ENCODE measurements at places on chromosomes 4 and X.

DNA sequence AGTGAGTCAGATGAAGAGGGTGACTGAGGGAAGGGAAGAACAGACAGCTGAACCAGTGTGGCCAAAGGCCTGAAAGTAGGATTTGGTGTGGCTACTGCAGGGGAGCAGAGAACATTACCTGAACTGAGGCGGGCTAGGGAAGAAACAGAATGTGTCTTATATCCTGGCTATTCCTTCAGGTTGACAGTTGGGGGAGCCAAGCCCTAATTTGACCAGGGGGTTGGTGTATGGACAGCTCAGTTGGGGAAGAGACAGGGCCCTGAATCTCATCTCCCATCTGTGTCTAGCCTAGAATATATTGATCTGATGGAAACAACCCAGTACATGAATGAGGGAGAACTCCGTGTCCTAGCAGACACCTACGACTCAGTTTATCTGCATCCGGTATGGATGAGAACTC is 4.2 kb downstream of the HDAC6 start:
- no peak for DNase-seq

DNA sequence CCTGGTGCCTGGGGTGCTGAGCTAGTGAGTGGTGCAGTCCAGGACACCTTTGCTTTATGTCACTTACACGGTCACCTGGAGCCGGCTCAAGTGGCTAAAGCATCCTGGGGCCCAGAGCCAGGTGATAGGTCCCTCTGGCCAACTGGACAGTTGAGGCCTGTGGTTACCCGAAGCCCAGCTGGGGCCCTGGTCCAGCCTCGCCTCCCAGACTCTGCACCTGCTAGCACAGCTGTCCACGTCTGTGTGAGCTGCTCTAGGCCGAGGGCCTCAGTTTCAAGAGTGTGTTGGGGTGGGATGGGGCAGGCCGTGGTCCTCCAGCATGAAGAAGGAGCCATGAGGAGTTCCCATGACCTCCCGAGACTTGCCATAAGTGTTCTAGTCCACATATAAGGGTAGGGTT is 7.7 kb upstream of the ADD1 start:
- DNase-seq, result no peak

GRCh38 chr4:182385897-182386296 is 142.7 kb downstream of the TENM3 start:
- DNase-seq, result no peak

DNA sequence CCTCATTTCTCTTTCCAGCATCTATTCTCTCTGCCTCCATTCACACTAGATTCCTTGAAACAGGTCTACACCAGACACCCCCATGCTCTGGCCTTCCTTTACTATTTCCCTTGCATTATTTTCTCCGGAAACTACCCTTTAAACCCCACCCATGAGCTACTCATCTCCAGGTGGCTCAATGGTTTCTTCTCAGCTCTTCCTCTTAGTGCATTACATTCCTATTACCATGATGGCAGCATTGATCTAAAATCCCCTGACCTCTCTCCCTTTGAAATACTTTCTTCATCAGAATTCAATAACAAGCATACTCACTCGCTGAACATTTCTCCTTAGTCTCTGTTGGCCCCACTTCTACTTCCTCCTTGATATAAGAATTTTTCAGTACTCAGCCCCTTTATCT is 94.6 kb downstream of the SYNPO2 start:
- DNase-seq, result no peak

DNA sequence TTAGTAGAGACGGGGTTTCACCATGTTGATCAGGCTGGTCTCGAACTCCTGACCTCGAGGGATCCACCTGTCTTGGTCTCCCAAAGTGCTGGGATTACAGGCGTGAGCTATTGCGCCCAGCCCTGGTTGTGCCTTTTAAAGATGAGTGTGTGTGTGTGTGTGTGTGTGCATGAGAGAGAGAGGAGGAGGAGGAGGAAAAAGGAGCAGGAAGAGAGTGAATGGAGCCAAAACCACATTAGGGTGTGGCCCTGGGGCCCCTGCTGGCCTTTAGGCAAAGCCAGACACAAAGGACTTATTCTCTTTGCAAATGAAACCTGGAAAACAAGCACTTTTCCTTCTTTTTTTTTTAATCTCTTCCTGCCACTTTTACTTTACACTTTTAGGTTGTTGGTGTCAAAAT is 48.2 kb upstream of the KLF3 start:
- no peak for DNase-seq

DNA sequence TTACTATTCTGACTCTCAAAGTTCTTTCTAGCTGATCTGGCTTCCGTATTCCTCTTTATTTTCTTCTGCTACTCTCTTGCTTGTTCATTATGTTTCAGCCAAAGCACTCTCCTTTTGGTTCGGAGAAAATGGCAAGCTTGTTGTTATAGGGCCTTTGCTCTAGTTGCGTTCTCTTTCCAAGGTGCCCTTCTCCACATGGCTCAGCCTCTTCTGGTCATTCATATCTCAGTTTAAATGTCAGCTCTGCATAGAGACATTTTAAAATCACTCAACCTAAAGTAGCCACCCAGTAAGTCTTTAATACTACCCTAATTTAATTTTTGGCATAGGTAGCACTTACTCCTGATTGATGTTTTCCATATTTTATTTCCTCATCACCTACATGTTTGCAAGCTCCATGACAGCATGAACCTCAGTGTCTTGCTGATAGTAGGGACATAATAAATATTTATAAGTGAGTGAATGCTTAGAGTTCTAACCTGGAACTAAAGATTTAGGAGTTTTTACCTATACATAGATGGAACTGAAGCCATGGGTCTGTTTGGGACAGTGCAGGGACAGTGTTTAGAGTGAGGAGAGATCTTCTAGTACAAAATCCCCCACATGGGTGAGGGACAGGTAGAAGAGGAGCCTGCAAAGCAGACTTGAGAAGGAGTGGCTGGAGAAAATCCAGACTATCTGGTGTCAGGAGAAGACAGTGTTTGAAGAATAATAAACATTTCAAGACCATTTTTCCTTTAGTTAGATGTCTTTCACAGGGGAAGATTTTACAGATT is 17.9 kb downstream of the SLC30A9 start:
- no peak for DNase-seq

- no peak for DNase-seq
Observed at GRCh38 chrX:18034504-18034903, 173.4 kb upstream of the RAI2 start.

- no peak for DNase-seq
Observed at GRCh38 chrX:148580016-148580415, 79.6 kb downstream of the AFF2 start.

DNA sequence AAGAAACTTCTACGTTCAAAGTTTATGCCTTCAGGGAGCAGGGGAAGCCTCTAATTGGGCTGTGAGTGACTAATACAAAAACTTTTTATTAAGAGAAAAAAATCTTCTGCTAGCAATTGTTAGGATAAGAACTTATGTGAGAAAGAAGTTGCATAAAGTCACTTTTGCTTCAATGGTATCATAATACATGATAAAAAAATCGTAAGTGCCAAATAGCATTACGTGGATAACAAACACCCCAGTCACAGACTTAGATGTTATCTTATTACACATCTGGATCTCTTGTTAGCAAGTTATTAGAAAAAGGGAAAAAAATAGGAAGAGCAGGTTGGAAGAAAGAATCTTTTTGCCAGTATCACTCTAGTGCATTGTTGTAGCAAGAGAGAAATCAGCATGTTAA is 4.2 kb upstream of the NDST4 start:
- DNase-seq, result no peak

- no peak for DNase-seq
Observed at GRCh38 chr4:117588771-117589170, 445.5 kb upstream of the NDST3 start.

- DNase-seq, result no peak
Observed at GRCh38 chr4:2393353-2394270, 24.8 kb downstream of the ZFYVE28 start.

- DNase-seq, result no peak
Observed at GRCh38 chr4:19152264-19152663, 1099.4 kb upstream of the SLIT2 start.

DNA sequence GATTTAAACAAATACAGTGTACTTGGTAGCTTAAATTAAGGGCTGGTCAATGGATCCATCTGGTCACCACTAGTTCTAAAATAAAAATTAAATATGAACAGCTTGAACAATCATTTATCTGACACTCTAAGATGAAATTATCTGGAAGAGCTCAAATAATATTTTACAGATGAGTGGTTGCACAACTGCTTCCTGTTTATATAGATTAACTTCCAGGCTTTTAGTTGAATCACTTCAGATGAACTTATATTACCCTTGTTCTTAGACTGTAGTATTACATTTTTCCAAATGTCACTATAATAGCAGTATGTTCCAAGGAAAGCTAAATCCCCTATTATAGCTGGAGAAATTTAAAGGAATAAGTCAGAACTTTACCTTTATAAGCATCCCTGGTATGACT is 92.4 kb upstream of the SMIM10 start:
- no peak for DNase-seq

DNA sequence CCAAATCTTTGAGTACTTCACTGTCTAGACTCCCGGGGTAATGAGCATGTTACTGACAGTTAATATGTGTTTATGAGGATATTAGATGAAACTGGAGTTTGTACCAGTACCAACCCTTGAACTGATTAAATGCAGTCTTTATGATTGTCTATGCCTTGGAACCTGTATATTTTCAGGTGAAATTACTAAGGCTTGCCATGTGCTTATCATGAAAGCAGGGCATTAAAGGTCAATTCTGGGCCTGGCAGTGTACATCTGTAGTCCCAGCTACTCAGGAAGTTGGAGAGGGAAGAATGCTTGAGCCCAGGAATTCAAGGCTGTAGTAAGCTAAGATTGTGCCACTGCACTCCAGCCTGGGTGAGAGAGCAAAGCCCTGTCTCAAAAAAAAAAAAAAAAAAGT is 27.6 kb downstream of the PHEX start:
- no peak for DNase-seq

DNA sequence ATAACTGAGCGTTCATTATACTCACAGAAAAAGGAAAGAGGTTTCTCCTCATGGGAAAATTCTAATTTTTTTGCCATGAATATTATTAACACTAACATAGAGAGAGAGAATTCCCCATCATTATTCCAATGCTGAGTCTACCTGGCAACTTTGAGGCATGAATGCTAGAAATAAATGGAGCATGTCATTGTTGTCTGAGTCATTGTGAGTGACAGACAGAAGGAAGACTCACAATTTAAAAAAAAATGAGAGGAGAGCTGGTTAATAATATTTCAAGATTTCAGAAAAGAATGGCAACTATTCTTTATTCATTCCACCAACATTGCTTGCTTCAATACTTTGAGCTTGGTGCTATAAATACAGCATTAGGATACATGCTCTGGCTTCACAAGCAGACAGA is 170.4 kb upstream of the HS3ST1 start:
- no peak for DNase-seq

DNA sequence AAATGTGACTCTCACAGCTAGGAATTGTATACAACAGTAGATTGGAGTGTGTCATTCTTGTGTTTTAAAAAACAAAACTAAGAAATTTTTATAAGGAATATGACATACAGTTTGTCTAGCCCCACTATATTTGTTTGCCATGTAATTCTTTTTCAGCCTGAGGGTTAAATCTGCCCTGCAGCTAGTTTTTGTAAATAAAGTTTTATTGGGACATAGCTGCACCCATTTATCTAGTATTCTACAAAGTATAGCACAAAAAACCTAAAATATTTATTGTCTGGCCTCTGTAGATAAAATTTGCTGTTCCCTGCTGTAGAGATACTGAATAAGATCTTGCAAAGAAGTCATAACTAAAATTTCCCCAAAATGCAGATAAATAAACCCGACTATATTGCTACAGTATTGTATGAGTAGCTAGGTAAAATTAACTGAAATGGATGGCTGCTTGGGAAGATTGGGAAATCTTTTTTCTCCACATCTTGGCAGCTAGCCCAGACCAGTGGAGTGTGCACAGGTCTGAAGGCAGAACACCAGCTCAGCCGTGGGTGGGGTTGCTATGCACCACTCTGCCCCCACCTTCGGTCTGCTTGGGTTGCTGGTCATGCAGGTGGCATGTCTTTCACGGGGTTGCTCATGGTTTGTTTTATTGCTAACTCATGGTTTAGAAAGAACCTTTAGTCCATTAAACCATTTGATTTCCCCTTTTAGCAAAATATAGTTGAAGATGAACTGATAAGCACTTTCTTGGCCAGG is 127.9 kb downstream of the KLHL8 start:
- no peak for DNase-seq

GRCh38 chr4:144399927-144400326 is 246.0 kb upstream of the HHIP start:
- DNase-seq, result no peak

- no peak for DNase-seq
Observed at GRCh38 chr4:152559641-152560040, 23.7 kb upstream of the FBXW7 start.

DNA sequence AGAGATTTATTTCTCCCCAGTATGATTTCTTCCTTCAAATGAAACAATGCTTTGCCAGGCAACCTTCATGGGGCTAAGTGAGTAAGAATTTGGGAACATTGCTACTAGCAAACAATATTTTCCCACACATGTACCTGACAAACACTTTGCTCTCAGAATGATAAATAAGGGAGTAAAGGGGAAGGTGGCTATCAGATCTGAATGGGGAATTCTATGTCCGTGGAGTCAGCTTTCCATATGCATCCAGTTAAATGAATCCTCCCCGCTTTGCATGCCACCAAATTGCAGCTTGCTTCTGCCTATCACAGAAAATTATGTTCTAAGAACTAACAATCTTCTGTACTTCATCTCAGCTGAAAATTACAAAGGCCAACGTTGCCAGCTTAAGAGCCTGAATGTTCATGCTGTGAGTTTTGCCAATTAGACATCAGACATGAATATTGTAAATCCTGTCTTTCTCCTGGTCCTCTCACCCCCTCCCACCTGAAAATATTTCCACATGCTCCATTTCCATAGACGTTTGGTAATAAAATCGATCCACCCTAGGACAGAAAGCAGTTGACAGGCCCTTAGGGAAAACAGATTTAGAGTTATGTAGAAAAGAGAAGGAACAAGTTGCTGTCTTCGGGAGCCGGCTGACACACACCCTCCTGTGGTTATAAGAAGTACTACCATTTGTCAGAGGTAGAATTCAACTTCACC is 6.3 kb downstream of the MEPE start:
- DNase-seq, result no peak

GRCh38 chr4:15689540-15689939 is 7.9 kb downstream of the FAM200B start:
- DNase-seq, result no peak

GRCh38 chrX:110846071-110846470 is 50.5 kb upstream of the CHRDL1 start:
- DNase-seq, result no peak

DNA sequence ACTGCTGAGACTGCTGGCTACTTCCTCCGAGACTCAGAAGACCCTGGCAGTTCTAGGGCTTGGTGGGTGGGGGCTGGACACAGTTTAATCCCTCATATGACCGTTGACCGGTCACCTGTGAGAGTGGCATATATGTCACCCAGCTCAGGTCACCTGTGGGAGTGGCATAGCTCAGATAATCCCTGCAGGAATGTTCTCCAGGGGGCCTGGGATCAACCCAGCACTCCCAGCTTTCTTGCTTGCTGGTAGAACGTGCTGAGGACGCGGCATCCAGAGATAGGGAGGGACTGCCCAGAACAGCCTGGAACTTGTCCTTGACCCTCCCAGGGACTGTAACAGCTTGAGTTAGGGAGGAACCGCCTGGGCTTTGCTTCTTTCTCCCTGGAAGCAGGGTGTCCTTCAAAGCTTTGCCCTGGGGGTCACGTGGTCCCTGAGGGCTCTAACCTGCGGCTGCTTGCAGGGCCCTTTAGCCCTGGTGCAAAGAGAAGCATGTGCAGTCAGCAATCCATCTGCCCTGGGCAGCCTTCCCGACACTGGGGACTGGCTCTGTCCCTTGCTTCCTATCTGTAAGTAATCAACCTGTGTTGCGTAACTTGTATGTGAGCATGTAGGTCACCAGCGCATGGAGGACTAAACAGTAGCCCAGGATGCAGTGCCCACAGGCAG is 55.3 kb downstream of the ZFYVE28 start:
- DNase-seq, result no peak

- no peak for DNase-seq
Observed at GRCh38 chr4:76292730-76293129, 13.8 kb upstream of the STBD1 start.
